ENCODE measurements at places on chromosomes 7 and 10.

- DNase-seq, result no peak
These were observed 57.1 kb upstream of the ABLIM1 start for GRCh38 chr10:114715171-114715670.

DNA sequence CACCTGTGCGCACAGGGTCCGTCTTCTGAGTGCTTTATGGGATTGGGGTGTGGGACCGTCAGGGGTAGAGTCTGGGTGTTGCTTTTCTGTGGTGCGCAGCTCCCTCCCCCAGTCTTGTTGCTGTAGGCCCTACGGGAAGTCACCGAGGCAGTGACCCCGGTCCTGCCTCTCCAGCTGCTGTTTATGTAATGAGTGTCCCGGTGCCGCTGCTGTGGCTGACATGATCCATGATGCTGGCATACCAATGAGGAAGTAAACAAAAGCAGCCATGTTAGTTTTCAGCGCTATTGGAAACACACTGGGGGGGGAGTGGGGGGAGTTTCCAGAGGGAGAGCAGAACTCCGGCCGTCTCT lies 1.1 kb downstream of the TRIM8 start:
- DNase-seq, result no peak

GRCh38 chr10:90130321-90131086 lies 429.1 kb downstream of the KIF20B start:
- no peak for DNase-seq

GRCh38 chr10:71909399-71910083 lies 54.7 kb upstream of the CHST3 start:
- DNase-seq, result no peak

DNA sequence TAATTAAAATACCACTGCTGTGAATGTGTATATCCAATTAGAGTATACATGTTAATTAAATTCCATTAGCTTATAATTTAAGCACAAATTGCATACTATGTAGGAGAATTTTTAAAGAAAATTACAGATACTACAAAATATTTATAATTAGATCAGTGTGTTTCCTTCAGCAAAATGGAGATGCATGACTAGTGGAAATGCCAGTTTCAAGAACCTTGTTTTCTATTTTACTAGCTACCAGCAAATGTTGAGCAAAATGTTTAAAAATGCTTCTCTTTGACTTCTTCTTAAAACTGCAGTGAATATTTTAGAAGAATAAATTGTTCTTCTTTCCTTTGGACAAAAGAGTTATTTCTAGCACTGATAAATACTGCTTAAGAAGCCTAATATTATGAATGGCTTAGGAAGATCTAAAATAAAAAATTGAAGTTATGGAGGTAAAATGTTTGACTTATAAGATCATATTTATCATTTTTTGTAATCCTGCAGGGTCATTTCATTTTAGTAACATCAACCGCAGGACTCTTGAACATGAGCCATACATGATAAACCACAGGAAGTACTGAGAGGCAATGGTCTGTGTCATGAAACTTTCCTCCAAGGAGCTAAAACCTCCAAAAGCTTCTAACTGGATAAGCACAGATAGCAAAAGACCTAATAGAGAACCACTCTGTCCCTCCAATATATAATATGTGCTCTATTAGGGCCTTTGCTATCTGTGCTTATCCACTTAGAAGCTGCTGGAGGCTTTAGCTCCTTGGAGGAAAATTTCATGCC lies 1066.0 kb upstream of the CELF2 start:
- no peak for DNase-seq

GRCh38 chr10:67433276-67433675 lies 262.7 kb downstream of the CTNNA3 start:
- no peak for DNase-seq

GRCh38 chr10:7410862-7411670 lies at the start of gene SFMBT2:
SFMBT2 (minus strand) TSS chr10:7411034; CDS start chr10:7381898, 29,136 bp downstream.
- no peak for DNase-seq

DNA sequence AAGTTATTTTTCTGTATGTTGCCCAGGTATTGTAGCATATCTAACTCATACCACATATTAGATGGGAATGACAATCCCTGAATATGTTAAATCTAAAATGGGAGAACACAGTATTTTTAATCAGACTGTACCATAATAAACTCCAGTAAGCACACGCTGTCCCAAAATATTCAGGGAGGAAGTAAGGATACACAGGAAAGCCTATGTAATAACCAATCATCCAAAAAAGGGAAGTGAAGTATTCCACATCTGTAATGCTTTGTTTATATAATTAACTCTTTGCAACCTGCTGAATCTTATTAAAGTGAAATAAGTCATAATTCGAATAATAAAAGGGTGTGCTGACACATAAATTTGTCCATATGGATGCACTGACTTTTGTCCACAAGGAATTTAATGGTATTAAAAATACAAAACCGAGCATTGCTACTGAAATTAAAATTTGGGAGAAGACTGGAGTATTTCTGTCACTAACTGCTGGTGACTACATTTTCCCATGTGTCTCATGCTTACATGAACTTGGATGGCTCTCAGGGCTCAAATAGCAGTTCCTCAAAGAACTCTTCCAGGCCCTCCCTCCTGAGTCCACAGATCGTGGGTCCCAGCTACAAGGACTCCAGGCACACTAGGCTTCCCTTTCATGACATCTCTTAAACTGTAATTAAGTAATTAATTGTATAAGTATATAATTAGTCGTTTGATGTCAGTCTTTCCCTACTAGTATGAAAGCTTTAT lies 120.6 kb downstream of the NEBL start:
- DNase-seq, result no peak

GRCh38 chr7:127782654-127783559 lies 130.9 kb downstream of the SND1 start:
- DNase-seq, result no peak

- peak; percentile 45 for DNase-seq
These were observed at the start of gene HOXA4 for GRCh38 chr7:27130540-27131389. HOXA4 (minus strand) TSS chr7:27130757; CDS start chr7:27130733, 24 bp downstream.

DNA sequence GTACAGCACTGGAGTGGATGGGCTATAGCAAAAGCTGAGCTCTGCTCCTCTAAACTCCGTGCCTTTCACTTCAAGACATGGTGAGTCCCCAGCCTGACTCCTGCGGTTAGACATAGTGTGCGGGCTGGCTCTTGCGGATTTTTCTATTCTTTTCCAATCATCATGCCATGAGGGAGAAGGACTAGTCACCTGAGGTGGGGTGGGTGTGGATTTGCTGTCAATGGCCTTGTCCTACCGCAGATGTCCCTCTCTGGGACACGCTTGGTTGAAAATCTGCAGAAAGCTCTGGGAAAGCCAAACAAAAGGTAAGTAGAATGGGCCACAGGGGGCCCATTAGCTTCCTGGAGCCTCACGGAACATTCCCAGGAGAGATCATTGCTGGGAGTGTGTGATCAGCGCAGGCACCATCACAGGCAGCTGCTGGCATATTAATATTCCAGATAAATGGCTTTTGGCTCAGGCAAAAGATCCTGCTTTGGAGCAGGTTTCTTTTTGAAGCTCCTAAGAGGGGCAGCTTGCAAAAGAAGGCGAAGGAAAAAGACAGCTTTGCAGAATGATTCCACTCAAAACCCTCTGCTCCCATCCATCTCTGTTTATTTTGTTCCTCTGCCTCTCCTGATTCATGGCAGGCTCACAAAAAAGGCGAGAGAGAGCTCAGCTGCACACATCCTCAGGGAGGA lies 509.0 kb upstream of the ZMIZ1 start:
- no peak for DNase-seq
